ENCODE measurements at places on chromosomes 6 and 20.

DNA sequence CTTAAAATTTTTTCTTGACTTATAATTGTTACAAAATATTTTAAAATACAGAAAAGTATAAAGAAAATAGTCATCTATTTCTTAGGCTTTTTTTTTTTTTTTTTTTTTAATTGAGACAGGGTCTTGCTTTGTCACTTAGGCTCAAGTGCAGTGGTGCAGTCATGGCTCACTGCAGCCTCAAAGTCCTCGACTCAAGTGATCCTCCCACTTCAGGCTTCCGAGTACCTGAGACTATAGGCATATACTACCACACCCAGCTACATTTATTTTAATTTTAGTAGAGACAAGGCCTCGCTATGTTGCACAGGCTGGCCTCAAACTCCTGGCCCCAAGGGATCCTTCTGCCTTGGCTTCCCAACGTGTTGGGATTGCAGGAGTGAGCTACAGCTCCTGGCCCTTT lies 5.3 kb upstream of the ACAT2 start:
- no peak for DNase-seq

DNA sequence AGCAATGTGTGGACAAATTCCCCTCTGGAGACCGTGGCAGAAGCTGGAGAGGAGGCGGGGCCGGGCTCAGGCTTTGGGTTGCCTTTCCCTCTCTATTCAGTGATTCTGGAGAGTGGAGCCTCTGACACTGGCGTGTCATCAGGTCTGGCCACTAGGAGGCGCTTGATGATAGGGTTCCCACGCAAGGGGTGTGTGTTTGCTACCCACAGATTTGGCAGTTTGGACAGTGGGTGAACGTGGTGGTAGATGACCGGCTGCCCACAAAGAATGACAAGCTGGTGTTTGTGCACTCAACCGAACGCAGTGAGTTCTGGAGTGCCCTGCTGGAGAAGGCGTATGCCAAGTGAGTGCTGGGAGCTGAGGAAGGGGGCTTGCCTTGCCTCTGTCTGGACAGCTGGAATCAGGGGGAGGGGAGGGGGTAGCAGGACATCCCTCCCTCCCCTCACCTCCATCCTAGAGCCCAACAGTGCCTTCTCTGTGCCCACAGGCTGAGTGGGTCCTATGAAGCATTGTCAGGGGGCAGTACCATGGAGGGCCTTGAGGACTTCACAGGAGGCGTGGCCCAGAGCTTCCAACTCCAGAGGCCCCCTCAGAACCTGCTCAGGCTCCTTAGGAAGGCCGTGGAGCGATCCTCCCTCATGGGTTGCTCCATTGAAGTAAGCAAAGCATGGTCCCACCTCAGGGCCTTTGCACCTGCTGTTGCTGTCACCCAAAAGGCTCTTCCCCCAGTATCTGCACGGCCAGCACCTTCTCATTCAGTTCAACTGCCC lies 14.3 kb downstream of the CAPN11 start:
- DNase-seq, result peak; percentile 82

GRCh38 chr6:22112461-22112860 lies 184.4 kb downstream of the PRL start:
- no peak for DNase-seq

DNA sequence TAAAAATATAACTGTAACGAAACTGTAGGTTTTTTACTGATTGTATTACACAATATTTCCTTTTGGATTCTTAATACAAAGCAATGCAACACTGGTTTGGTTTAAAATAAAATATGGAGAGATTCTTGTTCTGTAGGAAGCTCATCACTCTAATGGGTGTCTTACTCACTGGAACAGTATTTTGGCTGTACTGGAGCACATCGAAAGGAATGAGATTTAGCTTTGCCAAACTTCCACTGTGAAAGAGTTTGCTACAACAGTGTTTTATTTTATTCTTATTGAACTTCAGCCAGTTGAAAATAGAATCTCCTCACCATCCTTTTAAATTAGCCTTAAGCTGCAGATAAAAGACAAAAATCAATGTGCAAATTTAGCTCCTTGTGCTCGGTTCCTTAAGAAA lies 230.7 kb upstream of the QKI start:
- peak; percentile 12 for DNase-seq

- DNase-seq, result no peak
Observed at GRCh38 chr6:86285876-86286275, 643.2 kb upstream of the SYNCRIP start.

DNA sequence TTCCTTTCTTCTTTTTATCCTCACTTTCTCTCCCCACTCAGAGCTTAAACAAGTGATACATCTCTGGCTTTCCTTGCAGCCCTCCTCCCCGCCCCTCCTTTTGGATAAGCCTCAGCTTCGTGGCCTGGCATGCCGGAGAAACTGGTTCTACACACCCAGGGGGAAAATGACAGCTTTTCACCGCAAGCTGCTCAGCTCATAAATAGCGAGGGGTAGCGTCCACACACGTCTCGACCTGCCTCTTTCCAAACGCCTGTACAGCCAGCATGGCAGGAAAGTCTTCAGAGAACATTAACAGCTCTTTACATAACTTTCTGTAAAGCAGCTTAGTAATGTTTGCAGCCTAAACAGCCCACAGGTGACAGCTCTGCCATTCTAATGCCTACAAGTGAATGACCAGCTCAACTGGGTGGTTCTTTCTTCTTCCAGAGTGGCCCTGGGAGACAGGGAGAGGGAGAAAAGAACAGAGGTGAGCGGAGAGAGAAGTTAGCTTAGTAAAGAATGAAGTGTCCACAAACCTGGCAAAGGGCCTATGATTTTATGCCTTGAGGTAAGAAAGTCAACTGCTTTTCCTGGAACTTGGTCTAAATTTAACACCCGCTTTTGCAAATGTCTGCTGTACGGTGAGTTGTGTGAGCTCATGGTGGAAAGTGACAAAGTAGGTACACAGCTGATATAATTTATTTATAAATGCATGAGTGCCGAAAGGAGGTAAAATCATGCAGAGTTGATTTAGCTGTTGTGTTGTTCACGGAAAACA lies 251.5 kb downstream of the TFAP2A start:
- DNase-seq, result no peak

DNA sequence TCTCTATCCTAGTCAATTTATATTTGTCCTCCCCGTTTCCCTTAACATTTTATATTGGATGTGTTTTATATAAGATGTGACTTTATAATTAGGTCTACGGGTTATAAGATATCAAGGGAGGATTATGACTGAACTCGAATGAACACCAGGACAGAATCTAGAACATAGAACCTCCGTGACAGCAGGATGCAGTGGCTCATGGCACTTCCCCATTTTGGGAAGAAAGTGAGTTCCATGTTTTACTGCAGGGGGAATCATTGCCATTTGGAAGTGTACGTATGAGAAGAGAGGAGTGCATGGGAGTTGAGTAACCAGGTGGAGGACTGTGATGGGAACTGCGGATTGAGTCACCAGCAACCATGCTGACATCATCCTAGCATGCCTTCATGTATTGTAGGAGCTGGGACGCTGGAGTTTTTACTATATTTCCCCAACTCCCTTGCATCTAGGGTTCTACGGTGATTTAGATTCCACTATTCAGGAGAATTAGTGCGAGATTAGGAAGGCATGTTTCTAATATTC lies 56.1 kb upstream of the FOXC1 start:
- peak; percentile 30 for DNase-seq

GRCh38 chr6:169589293-169589692 lies 112.5 kb downstream of the WDR27 start:
- no peak for DNase-seq

- no peak for DNase-seq
Observed at GRCh38 chr6:15479761-15480160, 183.1 kb downstream of the DTNBP1 start.

DNA sequence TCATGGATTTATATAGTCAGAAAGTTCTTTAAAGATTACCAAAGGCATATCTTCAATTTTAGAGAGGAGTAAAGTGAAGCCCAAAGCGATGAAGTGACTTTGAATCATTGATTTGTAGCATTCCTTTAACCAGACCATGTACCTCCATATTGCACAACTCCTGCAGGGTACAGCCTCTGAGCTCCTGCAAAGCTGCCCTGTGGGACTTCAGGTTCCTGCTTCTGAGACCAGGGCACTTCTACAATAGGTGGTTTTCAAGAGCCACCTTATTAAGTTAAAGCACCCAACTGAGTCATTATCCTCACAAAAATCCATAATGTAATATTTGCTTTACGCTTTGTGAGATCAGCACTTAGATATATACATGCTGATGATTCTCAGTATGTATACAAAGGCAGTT lies 270.7 kb upstream of the RGS17 start:
- no peak for DNase-seq
